ENCODE measurements at places on chromosomes 5 and 9.

GRCh38 chr9:93531374-93531773 is 45.0 kb upstream of the PHF2 start:
- no peak for DNase-seq

DNA sequence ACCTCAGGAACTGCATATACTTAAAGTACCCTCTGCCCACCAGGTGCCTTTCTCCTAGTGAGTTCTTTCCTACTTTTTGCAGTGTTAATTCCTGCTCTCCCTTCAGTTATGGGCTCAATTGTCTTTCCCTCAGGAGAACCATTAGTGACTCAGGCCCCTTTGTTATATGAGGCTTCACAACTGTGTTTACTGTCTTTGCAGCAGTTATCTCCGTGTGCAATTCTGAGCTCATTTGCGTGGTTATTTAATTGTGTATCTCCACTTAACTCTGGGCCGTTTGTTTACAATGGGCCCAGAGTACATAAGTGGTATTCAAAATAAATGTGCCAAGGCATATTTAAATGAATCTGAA is 9.6 kb downstream of the FBXO38 start:
- DNase-seq, result no peak

- no peak for DNase-seq
Measured at GRCh38 chr5:89418407-89419085, 535.6 kb upstream of the MEF2C start.

DNA sequence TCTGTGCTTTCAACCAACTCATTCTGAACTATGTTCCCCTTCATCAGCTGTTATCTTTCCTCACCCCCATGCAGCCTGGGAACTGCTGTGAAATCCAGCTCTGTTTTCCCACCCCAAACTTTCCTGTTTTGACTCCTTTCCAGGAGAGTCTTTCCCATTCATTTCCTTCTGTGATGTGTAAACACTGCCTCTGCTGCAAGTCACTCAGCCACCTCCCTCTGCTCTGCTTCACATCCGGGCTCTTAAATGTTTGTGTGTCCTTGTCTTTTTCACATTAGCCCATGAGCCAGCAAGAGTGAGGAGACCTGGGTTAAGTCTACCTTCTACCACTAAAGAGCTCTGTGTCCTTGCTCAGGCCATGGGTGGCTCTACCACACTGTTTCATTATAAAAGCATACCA is 137.5 kb downstream of the ICE1 start:
- no peak for DNase-seq

DNA sequence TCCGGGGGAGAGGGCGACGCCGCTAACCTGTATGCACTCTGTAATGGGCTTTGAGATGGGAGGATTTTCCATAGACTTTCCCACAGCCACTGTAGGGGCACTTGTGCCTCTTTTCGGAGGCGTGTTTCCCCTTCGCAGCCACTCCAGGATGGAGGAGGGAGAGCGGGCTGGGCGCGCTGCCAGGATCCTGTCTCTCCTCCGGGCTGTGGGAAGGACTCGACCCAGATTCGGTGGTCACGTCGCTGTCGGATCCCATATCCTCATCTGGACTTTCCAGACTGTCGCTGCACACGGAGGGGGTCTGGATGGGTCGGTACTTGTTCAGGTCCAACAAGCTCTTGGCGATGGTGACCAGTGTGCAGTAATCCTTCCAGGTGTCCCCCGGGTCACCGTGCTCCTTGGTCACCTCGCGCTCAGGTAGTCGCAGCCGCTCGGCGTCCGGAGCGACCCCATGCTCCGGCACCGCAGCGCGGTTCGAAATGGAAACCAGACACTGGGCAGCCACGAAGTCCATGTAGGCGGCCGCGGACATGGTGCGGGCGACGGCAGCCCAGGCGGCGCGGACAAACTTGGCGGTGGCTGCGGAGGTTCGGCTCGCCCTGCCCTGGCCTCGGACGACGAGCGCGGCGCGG is 1.5 kb downstream of the KLF9 start:
- DNase-seq, result no peak

DNA sequence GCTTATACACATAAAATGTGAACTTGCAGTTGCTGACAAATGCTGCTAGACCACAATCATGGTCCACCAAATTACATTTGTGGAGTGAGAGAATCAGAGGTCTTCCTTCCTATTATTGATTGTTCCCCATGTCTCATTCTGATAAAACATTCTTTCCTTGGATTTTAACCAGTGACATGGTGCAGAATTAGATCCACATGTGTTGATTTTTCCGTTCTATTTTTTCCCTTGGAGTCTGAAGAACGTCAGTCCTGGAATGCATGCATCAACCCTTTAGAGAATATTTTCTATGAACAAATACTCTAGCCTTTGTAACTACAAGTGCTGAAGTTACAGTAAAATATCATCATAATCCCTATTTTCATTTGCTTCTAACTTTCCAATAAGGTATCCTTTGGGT is 170.7 kb upstream of the SPRY4 start:
- no peak for DNase-seq

- DNase-seq, result no peak
Measured at GRCh38 chr5:133247881-133248624, 196.2 kb downstream of the HSPA4 start.

- no peak for DNase-seq
Measured at GRCh38 chr5:55638051-55638450, 74.1 kb downstream of the SLC38A9 start.

- DNase-seq, result no peak
Measured at GRCh38 chr5:138180183-138180782, 1.4 kb downstream of the KIF20A start.

DNA sequence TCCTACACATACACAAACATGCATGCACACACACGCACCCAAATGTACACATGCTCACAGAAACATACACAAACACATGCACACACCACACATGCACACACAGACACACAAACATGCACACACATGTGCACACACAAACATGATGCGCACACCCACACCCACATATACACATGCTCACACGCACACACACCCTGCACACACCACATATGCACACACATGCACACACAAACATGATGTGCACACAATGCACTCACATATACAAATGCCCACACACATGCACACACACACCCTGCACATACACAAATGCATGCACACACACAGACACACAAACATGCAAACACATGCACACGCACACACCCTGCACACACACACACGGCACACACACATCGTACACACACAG is 7.3 kb upstream of the IER5L start:
- DNase-seq, result no peak

DNA sequence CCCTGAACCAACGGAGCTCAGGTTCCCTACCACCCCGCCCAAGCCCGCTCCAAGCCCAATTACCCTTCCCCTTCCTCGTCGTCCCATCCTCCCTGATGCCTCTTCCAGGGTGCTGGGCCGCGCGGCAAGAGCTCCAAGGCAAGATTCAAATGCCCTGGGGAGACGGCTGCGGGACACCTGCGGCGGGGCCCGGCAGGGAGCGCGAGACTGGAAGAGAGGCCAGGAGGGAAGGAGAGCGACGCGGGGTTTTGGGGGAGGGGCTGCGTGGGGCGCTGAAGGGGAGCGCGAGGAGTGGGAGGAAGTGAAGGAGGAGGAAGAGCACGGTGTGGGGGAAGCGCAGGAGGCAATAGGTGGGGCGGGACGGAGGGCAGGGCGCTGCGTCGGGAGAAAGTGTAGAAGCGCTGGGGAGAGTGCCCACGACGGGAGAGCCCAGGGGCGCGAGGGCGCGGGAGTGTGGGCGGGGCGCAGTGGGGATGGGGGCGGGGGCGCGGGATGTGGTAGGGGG is 975 bp upstream of the NXNL2 start:
- no peak for DNase-seq

DNA sequence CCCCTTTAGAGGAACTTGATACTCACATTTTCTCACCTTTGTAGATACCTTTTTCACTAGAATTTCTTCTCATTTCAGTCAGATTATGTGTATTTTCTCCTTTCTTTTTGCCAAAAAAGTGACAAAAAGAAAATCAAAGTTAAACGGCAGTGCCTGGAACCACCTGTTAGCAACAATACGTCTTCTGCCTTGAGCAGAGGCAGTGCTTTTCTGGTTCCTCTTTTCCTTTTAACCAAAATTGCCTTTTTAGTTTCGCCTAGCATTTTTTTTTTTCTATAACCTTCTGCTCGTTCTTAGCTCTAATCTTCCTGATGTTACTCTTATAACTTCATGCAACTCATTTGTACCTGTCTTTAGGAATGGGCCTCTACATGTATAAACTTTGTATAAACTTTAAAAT is 26.1 kb downstream of the SMIM32 start:
- no peak for DNase-seq

GRCh38 chr9:89885156-89885555 is 280.3 kb downstream of the GADD45G start:
- no peak for DNase-seq

DNA sequence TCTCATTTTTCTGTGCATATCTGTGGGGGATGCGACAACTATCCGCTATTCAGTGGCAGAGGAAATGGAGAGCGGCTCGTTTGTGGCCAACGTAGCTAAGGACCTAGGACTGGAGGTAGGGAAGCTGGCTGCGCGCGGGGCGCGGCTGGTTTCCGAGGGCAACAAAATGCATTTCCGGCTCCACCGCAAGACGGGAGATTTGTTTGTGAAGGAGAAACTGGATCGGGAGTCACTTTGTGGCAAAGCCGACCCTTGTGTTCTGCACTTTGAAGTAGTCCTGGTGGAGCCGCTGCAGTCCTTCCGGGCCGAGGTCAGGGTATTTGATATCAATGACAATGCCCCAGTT is 320 bp downstream of the PCDHB1 start:
- no peak for DNase-seq

- no peak for DNase-seq
Measured at GRCh38 chr5:176538230-176538988, 1.2 kb upstream of the RNF44 start.

- DNase-seq, result no peak
Measured at GRCh38 chr5:158724521-158725188, 375.1 kb downstream of the EBF1 start.

- no peak for DNase-seq
Measured at GRCh38 chr9:15617782-15618181, 64.9 kb downstream of the CCDC171 start.

DNA sequence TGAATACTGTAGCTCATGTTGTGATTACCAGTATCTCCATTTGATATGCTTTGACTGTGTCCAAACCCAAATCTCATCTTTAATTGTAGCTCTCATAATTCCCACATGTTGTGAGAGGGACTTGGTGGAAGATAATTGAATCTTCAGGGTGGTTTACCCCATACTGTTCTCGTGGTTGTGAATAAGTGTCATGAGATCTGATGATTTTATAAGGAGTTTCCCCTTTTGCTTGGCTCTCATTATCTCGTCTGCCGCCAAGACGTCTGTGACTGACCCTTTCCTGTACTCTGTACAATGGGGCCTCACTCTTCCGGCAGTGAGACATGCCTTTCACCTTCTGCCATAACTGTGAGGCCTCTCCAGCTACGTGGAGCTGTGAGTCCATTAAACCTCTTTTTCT is 59.3 kb downstream of the TRIO start:
- no peak for DNase-seq

- no peak for DNase-seq
Measured at GRCh38 chr5:87004101-87004500, 263.6 kb upstream of the RASA1 start.

- no peak for DNase-seq
Measured at GRCh38 chr9:101727612-101728524, 10.6 kb downstream of the GRIN3A start.

DNA sequence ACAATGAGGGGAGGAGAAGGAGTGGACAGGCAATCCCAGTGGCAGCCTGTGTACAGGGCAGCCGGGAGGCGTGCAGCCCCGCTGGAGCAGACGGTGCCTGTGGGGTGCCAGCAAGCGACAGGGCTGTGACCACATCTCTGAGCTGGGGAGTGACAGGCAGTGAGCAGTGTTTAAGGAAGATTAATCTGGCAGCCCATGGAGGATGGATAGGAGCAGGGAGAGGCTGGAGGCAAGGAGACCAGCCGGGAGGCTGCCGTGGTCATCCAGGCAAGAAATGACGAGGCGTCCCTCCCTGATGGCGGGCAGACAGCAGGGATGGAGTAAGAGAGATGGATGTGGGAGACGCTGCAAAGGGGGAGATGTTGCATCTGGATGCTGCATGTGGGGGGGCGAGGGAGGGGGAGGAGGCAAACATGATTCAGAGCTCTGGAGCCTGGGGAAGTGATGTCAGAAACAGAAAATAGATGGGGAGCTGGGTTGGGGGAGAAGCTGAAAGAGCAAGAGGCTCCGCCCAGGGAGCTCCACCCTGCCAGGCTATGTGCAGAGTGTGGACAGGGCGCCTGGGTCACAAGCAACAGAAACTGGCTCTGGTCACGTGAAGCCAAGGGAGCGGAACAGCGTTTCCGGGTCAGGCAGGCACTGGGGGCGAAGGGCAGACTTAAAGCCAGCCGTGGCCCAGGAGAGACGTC is 12.6 kb downstream of the UNC5A start:
- no peak for DNase-seq

- DNase-seq, result no peak
Measured at GRCh38 chr5:44869928-44870327, 61.2 kb downstream of the MRPS30 start.

DNA sequence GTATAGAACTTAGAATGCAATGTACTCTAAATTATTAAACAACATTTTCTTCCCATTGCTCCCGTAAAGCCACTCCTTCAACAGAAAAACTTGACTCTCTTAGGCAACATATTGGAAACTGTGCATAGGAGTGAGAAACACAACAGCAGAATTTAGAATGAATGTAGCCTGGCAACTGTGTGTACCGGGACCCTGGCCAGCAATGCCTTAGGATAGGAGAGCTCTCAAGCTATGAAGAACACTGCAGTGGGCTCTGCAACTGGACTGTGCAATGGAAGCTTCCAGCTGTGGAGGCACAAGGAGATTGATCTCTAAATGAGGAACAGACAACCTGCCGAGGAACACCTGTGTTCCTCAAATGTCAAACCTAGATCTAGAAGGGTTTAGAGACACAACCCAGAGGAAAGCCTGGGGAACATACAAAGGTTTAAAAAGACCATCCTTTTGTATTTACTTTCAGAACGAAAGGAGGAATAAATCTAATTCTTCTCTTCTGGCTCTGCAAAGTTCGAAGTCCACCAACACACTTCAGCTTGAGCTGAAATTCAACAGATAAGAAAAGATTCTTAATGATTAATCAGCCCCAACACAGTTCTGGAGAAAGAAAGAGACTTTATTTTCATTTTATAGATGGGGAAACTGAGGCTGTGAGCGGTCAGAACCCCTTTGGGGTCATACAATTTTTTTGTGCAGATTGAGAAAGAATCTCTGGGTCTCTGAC is 51.5 kb upstream of the ARL15 start:
- DNase-seq, result no peak

- no peak for DNase-seq
Measured at GRCh38 chr5:55897206-55897894, 46.2 kb downstream of the IL31RA start.

GRCh38 chr9:2934883-2935282 is 91.0 kb upstream of the PUM3 start:
- no peak for DNase-seq

Measured in activated CD8-positive, alpha-beta memory T cell treated with anti-CD3 and anti-CD28 coated beads for 1 hour (primary cell).